ENCODE measurements at places on chromosomes 6 and 20. TPM values are rescaled to one million over a fixed set of nuclear protein-coding genes. Genes with fewer than 3 reads are reported as not detected.
A peak's percentile ranks its signal among the peaks of the same experiment; 100 is the strongest.

DNA sequence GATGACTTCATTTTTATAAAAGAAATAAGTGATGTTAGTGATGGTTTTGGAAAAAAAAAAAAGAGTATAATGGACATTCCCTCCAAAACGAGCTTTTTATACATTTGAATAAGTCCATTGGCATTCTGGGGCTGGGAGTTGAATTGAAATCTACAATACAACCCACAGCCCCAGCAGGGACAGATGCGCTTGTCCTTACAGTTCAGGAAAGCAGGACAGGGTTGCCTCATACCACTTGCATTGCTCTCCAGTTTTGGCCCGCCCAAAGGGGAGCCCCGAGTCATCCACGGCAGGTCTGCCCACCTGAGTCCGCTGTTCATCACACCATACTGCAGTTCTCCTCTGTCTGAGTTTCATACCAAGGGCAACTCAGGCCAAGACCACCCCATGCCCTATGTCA is 46.2 kb downstream of the VAPB start:
- no peak for DNase-seq

DNA sequence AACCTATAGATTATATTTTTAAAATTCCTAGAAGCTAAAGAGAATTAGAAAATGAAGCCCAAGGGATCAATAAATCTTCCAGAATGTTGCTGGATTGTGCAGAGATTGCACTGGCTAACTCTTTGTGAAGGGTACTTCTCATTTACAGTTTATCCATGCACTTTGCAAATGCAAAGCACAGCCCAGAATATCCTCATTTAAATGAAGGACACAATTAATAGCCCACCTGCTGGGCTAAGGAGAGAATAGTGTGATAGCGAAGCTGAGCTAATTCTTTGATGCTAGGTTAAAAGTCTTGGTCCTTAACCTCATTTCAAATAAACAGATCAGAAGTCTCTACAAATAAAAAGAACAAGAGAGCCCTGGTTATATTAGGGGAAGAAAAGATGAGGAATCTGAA is 72.5 kb downstream of the SMPDL3A start:
- DNase-seq, result no peak

GRCh38 chr6:135667691-135668455 is 170.3 kb upstream of the AHI1 start:
- peak; percentile 42 for DNase-seq

- no peak for DNase-seq
Measured at GRCh38 chr6:9933677-9934076, 481.2 kb downstream of the TFAP2A start.

GRCh38 chr20:5357946-5358345 is 41.2 kb upstream of the PROKR2 start:
- no peak for DNase-seq

Gene BMP6
- 2.3 TPM for polyA plus RNA-seq

Gene CAP2
- 9.8 TPM for polyA plus RNA-seq
